ENCODE measurements at places on chromosomes 12 and 14. TPM values are rescaled to one million over a fixed set of nuclear protein-coding genes. Genes with fewer than 3 reads are reported as not detected.

Gene NANOG
- total RNA-seq: not detected

Gene ERC1
- 14.5 TPM for total RNA-seq

Gene RCOR1
- total RNA-seq: 26.2 TPM

Gene LRP1-AS
- total RNA-seq: not detected

Gene OVCH1
- not detected for total RNA-seq

Gene CACNA1C
- total RNA-seq: not detected

Gene RIPK3
- total RNA-seq: not detected

Gene DAO
- not detected for total RNA-seq

Gene C14orf119
- total RNA-seq: 107 TPM

Gene EML5
- total RNA-seq: 1.0 TPM

Gene GRIN2B
- 3.9 TPM for total RNA-seq

Gene ERP27
- not detected for total RNA-seq

Gene KLRC4
- total RNA-seq: not detected

Gene NELL2
- total RNA-seq: not detected

Gene ARMH4
- total RNA-seq: 0.30 TPM

Gene RNF212B
- not detected for total RNA-seq

Gene UNC119B
- total RNA-seq: 30.7 TPM

Gene RPS6KL1
- 0.46 TPM for total RNA-seq

Gene SERPINA10
- total RNA-seq: not detected

Gene TMPRSS12
- total RNA-seq: not detected

Gene CISTR
- not detected for total RNA-seq

Gene TAS2R7
- not detected for total RNA-seq

Gene RPL10L
- total RNA-seq: not detected

Gene UNC79
- 0.02 TPM for total RNA-seq

Gene TROAP
- 97.1 TPM for total RNA-seq

Gene LRCOL1
- not detected for total RNA-seq

Gene KCNK10
- total RNA-seq: not detected

Gene FAM234B
- 4.3 TPM for total RNA-seq

Gene SERPINA12
- total RNA-seq: not detected

Gene ARG2
- 1.3 TPM for total RNA-seq

Gene PTGER2
- total RNA-seq: 1.3 TPM

Gene TBX3
- 23.9 TPM for total RNA-seq

Gene SERPINA1
- total RNA-seq: 3.1 TPM

Gene GLIPR1
- 29.9 TPM for total RNA-seq

Gene TRPV4
- 0.08 TPM for total RNA-seq

Gene CDKN3
- 78.1 TPM for total RNA-seq

Gene TMEM121
- 8.9 TPM for total RNA-seq

Gene DNAJC22
- 19.7 TPM for total RNA-seq

Gene MYF6
- not detected for total RNA-seq

Gene ZNF385A
- 17.2 TPM for total RNA-seq

Gene CARMIL3
- total RNA-seq: 0.64 TPM

Gene ANKRD33
- total RNA-seq: 0.24 TPM

Gene FKBP3
- 115 TPM for total RNA-seq

Gene MUCL1
- not detected for total RNA-seq

Gene BICDL1
- 2.3 TPM for total RNA-seq

Gene CIROP
- total RNA-seq: not detected

Gene CEBPE
- total RNA-seq: not detected

Gene CD163L1
- total RNA-seq: 0.53 TPM
